ENCODE measurements at places on chromosomes 12 and 14. TPM values are rescaled to one million over a fixed set of nuclear protein-coding genes. Genes with fewer than 3 reads are reported as not detected.

- no peak overlapping the region for H3K4me3 ChIP-seq
- H3K27ac ChIP-seq = no peak overlapping the region
- no peak for DNase-seq
- no peaks in the 10 kb centered on the region for H3K36me3 ChIP-seq
- no peaks in the 10 kb centered on the region for H3K27me3 ChIP-seq
These were observed 84.0 kb downstream of the PRMT8 start for GRCh38 chr12:3574986-3575385.

DNA sequence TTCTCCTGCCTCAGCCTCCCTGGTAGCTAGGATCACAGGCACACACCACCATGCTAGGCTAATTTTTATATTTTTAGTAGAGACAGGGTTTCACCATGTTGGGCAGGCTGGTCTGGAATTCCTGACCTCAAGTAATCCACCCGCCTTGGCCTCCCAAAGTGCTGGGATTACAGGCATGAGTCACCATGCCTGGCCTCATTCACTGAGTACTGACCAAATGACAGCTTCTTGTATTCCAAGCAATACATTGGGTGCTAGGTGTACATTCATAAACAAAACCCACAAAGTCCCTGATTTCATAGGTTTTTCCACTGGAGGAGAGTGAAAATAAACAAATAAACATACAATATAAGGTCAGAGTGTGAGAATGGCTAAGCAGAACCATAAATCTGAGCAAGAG is 136.3 kb downstream of the HELB start:
- no peak overlapping the region for H3K27ac ChIP-seq
- no peaks in the 10 kb centered on the region for H3K36me3 ChIP-seq
- H3K4me3 ChIP-seq = no peak overlapping the region

The MYO1H gene
- total RNA-seq = not detected

GRCh38 chr14:26526137-26526536 is 71.7 kb downstream of the NOVA1 start:
- no peak for DNase-seq
- no peak overlapping the region for H3K4me3 ChIP-seq
- no peaks in the 10 kb centered on the region for H3K27me3 ChIP-seq
- no peaks in the 10 kb centered on the region for H3K36me3 ChIP-seq

The CAPZA3 gene
- not detected for total RNA-seq

The NINJ2 gene
- 1.1 TPM for total RNA-seq

- no peaks in the 10 kb centered on the region for H3K27me3 ChIP-seq
- no peak overlapping the region for H3K4me3 ChIP-seq
- H3K36me3 ChIP-seq = no peaks in the 10 kb centered on the region
- peak overlapping the region; percentile 11 for H3K27ac ChIP-seq
These were observed 415.4 kb downstream of the ZFP36L1 start for GRCh38 chr14:68377459-68377858.

GRCh38 chr14:51628238-51628637 is 23.5 kb upstream of the FRMD6 start:
- no peak overlapping the region for H3K27ac ChIP-seq
- no peak for DNase-seq
- no peaks in the 10 kb centered on the region for H3K36me3 ChIP-seq
- H3K4me1 ChIP-seq = no peaks in the 10 kb centered on the region
- no peaks in the 10 kb centered on the region for H3K27me3 ChIP-seq

The ADAMTS20 gene
- not detected for total RNA-seq

DNA sequence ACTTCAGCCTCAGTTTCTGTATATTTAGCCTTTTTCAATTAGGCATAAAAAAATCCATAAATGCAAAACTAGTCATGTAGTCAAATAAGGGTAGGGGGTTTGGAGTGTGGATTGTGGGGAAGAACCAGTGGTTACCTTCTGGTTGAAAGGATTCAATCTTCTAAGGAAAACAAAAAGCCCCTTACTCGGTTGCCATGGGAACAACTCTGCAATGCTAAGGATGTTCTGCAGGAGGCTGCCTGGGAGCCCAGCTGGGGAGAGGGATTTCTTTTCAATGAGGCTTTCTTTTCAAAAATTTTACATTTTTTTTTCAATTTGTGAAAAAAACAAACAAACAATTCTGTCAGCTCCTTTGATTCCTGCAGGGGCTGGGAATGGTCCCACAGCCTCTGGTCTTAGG is 67.2 kb downstream of the SLC8A3 start:
- H3K4me3 ChIP-seq = no peak overlapping the region
- no peaks in the 10 kb centered on the region for H3K4me1 ChIP-seq
- H3K36me3 ChIP-seq = no peaks in the 10 kb centered on the region
- H3K27ac ChIP-seq = no peak overlapping the region

The TAS2R20 gene
- total RNA-seq = 0.75 TPM

- H3K27me3 ChIP-seq = no peaks in the 10 kb centered on the region
- no peak overlapping the region for H3K4me3 ChIP-seq
- H3K36me3 ChIP-seq = no peaks in the 10 kb centered on the region
- H3K4me1 ChIP-seq = no peaks in the 10 kb centered on the region
- no peak overlapping the region for H3K27ac ChIP-seq
These were observed 40.3 kb downstream of the FAM222A start for GRCh38 chr12:109753959-109754358.

DNA sequence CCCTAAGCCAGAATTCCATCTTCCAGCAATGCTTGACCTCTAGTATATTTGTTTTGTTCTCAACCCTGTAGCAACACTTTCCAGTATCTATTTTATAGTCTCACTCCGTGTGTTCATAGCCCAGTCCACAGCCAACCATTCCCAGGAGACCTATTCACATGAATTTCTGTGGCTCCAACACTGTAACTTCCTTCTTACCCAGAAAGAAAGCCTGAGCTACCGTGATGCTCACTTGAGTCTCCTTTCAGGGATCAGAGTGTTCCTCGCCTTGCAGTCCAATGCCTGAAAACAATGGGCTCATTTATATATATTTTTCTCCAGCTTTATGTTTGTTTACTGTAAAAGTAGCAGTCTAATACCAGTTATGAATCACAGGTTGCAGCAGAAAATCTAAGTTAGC is 645.0 kb upstream of the NOVA1 start:
- no peaks in the 10 kb centered on the region for H3K27me3 ChIP-seq
- H3K4me1 ChIP-seq = no peaks in the 10 kb centered on the region
- no peaks in the 10 kb centered on the region for H3K36me3 ChIP-seq
- no peak overlapping the region for H3K4me3 ChIP-seq

- no peaks in the 10 kb centered on the region for H3K36me3 ChIP-seq
- H3K27ac ChIP-seq = no peak overlapping the region
- H3K4me1 ChIP-seq = no peaks in the 10 kb centered on the region
- H3K4me3 ChIP-seq = no peak overlapping the region
- no peaks in the 10 kb centered on the region for H3K27me3 ChIP-seq
These were observed 501.7 kb downstream of the DIO2 start for GRCh38 chr14:79709573-79709972.

The ARG2 gene
- 3.7 TPM for total RNA-seq
